ENCODE measurements at places on chromosomes 1 and 21.

GRCh38 chr1:204254031-204254661, 40.4 kb upstream of the GOLT1A start:
- no peak for DNase-seq

GRCh38 chr1:64000021-64000420, 203.4 kb upstream of the UBE2U start:
- DNase-seq, result no peak

GRCh38 chr1:202944438-202944921, 13.6 kb downstream of the ADIPOR1 start:
- no peak for DNase-seq

DNA sequence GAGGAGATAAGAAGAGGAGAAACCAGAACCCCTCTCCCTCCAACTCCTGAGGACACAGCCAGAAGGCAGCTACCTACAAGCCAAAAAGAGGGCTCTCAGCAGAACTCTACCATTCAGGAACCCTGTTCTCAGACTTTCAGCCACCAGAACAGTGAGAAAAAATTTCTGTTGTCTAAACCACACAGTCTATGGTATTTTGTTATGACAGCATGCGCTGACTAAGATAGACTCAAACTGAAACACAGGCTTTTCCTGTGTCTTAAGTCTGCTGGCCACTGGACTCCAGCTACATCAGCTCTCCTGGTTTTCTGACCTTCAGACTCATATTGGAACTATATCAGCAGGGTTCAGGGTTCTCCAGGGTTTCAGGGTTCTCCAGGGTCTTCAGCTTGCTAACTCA, 126.5 kb upstream of the TNFSF4 start:
- no peak for DNase-seq

GRCh38 chr21:33871171-33871570, 44.4 kb downstream of the ATP5PO start:
- no peak for DNase-seq

DNA sequence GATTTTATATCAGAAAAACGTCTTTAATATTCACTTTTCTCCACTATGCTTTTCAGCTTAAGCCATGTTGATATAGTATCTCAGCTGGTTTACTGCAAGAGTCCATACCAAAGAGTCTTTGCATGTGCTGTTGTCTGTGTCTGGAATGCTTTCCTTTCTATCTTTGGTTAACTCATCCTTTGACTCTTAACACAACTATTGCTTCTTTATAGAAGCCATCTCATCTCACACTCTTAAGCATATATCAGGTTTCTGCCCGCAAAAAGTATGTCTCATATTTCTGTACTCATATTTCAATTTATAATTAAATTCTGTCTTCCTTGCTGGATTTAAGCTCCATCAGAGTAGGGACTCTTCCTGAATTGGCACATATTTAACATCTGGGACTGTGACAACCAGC, 220.9 kb upstream of the KCNK2 start:
- DNase-seq, result no peak

DNA sequence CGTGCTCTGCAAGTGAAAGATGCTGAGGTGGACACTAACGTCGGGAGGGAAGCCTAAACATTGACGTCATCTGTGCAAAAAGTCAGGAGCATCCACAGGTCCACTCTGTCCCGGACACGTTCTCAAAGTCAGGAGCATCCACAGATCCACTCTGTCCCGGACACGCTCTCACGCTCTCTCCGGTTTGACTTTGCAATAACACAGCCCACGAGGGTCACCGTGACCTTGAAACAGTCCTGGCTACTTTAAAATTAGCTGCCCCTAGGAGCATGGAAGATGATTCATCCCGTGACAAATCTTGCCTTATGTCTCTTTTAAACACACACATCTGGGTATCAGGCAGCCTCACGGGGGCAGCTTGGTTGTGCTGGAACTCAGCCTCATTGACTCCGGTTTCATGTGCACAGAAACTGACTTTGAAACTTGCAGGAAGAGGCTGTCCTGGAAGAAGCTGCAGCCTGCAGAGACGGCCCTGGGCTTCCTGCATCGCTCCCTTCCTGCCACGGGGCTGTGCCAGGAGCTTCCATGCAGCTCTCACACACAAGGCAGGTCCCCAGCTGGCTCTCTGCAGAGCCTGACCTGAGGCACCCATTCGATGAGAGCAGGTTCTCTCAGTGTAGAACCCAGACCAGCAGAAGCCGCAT, 18.1 kb upstream of the COL18A1 start:
- no peak for DNase-seq

- no peak for DNase-seq
Measured at GRCh38 chr1:200172311-200172710, 144.8 kb downstream of the NR5A2 start.

DNA sequence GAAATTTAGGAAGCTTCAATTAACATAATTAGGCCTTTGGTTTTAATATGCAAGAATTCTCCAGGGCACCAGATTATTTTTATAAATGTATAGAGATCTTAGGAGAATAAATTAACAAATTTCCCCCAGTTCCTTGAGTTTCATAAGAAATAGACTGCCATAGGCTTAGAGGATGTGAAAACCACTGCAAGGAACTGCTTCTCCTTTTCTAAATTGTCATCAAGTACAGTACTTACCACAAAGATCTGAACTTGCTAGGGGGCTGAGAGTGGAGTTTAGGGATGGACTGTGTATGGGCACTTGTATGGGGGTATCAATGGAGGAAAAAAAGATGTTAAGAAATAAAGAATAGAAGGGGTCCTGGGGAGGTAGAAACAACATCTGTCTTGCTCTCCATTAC, 31.1 kb downstream of the LHX8 start:
- no peak for DNase-seq

GRCh38 chr1:17711941-17712340, 43.2 kb upstream of the ACTL8 start:
- no peak for DNase-seq

DNA sequence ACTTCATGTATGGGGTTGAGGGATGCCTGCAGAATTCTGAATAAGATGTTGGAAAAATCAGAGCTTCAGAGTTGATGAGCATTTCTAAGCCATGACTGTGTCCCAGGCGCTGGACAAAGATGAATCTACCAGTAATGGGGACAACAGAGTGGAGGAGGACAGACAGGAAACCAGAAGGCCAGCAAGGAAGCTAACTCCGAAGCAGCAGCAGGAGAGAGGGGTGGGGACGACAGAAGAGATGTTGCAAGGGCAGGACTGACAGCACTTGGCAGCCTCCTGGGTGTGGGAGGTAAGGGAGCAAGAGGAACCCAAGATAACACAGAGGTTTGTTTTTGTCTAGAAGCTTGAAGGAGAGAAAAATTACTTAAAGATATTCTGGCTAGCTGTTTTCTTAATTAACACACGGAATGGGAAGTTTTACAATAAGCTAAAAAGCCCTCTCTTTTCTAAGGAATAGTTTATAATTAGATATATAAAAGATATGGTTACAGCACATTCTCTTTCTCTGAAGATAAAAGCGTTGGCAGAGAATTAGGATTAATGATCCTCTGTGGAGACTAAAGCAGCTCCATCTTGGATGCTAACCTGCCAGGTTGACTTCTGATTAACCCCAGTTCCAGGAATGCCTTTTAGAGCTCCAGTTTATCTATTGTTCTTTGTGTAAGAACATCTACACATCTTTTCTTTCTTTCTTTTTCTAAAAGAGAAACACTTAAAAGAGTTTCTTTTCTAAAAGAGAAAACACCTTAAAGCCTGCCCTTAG, 92.7 kb downstream of the TENT5C start:
- DNase-seq, result no peak

DNA sequence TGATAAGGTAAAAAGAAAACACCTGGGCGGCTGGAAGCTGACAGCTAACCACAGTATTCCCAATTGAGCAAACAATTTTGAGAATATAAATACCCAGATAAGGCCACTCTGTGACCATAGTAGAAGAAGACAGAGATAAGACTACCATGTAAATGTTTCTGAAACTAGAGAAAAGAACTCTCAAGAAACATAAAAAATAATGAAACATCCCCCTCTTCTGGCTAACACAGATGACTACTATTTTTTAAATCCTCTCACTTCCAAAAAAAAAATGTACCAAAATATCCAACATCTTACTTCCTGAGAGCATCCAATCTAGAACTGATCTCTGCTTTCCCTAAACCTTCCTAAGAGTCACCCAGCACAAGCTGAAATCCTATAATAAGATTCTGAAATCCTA, 125.9 kb downstream of the HFM1 start:
- DNase-seq, result no peak

DNA sequence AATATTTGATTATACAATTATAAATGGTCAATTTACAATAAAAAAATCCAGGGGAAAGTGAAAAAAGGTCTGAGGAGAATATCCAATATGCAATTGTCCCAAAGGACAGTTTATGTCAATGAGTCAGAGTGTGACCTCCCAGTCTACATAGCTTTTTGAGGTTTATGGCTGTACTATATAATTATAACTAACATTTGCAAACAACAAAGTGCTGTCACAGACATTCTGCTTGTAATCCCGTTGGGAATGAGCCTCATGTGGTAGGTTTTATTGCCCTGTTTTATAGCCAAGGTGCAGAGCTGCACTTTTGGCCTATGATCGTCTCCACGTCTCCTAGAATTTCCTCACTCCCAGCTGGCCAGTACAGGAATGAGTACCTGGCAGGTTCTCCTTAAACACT, 103.8 kb downstream of the ADSS2 start:
- DNase-seq, result no peak

GRCh38 chr1:193634876-193635275, 448.5 kb upstream of the B3GALT2 start:
- DNase-seq, result no peak

GRCh38 chr1:19411612-19412011, 73.7 kb downstream of the CAPZB start:
- DNase-seq, result no peak
